ENCODE measurements at places on chromosomes 1 and 21. TPM values are rescaled to one million over a fixed set of nuclear protein-coding genes. Genes with fewer than 3 reads are reported as not detected.

- DNase-seq, result no peak
These were observed 21.9 kb downstream of the MAP7D1 start for GRCh38 chr1:36177589-36178431.

GRCh38 chr1:107678993-107679392, 286.0 kb downstream of the VAV3 start:
- no peak for DNase-seq

DNA sequence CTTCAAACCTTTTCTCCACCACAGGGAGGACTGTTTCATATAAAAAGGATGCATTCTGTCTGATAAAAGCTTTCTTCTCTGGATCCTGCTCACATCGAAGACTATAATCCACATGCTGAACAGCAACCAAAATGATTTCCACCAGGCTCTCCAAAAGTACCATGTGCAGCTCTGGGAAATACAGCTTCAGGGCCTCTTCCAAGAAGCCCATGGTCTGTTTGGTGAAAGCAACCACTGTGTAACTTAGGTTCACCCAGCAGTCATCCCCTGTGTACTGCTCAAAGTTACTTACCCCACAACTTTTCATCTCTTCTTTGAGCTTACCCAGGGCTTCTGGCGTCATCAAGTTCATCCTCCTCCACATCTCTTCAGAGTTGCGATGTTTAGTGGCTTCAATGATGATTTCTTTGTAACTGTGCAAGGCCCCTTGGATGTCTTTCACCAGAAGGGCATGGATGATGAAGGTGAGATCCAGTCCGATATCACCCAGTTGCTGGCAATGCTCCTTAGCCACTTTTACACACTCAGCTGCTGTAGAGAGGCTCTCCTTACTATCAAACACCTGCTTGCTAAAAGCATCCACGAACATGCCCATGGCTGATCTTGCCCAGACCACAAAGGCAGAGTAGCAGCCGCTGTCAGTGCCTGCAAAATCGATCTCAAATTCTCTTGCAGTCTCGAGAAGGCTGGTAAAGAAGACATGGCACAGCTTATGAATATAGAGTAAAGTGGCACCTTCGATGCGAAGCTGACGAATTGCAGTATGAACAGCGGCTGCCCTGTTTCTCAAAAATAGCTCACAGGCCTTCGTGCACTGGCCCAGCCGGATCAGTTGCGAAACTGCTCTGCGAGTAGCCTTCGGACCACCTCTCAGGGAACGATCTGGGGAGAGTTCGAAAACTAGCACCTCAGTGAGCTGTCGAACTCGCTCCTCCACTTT, 1.7 kb downstream of the EXOC8 start:
- no peak for DNase-seq

- no peak for DNase-seq
These were observed 1.5 kb downstream of the CA6 start for GRCh38 chr1:8947127-8947691.

GRCh38 chr21:28639737-28640136, 352.9 kb downstream of the LTN1 start:
- no peak for DNase-seq

- no peak for DNase-seq
These were observed 282.9 kb downstream of the PTGER3 start for GRCh38 chr1:70764747-70765146.

GRCh38 chr1:33823830-33824229, 40.0 kb upstream of the HMGB4 start:
- DNase-seq, result no peak

GRCh38 chr1:185207980-185208602, 51.1 kb downstream of the SWT1 start:
- DNase-seq, result no peak

DNA sequence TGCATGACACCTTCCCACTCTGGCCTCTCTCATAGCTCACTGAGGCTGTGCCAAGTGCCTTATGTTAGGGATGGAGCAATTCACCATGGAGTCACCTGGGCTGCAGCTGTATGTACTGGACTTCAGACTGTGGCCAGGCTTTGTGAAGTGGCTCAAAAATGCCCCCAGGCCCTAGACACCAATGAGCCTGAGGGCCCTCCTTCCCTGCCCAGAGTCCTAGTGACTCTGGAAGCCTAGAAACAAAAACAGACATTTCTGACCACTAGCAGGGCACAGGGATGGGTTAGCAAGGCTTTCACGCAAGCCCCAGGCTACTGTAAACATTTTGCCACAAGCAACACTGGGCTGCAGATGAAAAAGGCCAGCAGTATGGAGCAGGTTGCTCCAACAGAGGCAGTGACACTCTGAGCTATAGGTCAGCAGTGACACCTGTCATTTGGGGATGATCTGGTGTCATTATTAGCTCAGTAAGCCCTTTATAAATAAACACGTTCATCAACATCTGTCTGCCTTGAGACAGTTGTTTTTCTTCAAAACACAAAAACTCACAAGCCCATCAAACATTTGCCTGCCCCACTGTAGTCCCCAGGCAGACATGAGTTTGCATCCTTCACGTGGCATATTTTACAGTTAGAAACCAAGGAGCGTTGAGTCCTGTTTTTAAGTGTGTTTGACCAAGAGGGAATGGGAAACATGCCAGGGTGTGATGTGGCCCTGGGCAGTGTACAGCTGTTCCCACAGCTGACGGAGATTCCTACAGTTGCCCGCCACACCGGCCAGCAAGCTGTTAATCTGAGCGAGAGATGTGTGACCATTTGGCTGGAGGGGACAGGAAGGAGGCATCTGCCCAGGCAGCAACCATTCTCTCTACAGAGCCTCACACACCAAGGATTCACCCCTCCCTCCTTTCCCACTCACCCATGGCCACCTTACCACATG, 66.8 kb downstream of the KCNN3 start:
- DNase-seq, result no peak

DNA sequence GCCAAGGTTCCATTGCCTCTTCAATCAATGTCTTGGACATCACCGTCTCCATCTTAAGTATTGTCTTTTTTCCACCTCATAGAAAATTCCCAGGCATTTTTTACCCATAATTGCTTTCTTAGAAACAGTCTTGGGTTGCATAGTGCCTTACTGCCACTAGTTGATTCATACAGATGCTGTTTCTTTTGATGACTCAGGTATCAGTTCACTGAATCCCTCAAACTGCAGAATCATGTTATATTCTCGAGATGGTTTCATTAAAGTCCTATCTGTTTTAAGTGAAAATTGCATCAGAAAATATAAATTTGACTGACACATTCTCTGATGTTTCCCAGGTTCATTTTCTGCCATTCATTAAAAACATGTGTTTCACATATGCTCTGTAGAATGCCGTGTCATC, 1489.1 kb downstream of the BRINP3 start:
- DNase-seq, result no peak

GRCh38 chr1:88595355-88596002, 88.6 kb upstream of the PKN2 start:
- DNase-seq, result peak; percentile 4

DNA sequence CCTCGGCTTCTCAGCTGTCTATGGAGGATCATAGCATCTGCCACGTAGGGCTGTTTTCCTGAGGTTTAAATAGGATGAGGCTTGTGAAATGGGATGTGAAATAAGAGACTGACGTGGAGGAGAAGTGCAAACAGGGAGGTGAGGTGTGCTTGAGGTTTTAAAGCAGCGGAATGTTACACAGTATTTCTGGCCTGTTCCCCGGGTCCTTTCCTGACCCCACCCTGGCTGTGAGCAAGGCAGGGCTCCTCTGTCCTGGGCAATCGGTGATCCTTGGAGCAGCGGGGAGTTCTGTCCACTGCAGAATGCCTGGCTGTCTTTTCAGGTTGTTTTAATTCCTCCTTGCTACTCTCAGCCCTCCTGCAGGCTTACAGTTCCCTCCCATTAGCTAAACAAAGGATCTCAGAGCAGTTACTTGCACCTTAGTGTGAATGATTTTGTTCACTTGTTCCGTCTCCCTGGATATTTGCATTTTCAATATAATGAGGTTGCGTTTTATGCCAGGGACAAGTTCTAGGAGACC, 38.6 kb downstream of the LHX4 start:
- DNase-seq, result no peak

DNA sequence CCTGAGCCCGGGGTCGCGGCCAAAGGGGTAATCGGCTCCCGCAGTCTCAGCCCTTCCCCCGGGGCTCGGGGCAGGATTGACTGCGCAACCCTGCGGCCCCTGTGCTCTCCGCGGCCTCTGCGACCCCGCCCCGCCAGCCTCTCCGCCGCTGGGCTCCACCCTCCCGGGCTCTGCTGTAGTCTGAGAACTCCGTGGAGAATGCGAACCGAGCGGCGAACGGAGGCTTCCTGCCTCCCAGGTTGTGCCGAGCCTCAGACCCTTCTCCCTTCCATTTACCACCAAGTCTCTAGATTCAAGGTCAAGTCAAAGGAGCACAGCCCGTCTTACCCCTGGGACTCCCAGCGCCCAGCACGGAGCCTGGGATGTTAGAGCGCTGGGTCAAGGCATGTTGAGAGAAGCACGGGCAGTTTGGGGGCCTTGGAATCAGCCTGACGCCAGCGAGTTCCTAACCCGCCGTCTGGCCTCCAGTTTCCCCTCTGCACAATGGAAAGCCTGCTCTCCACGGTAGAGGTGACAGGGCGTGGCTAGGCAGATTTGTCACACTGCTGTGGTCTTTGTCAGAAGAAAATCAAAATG, 3.0 kb downstream of the ATP2B4 start:
- DNase-seq, result no peak

GRCh38 chr1:176136891-176137290, 70.2 kb downstream of the COP1 start:
- no peak for DNase-seq

- no peak for DNase-seq
These were observed 121.9 kb downstream of the CRYAA start for GRCh38 chr21:43290421-43291346.

GRCh38 chr1:108200687-108201051, 526 bp upstream of the SLC25A24 start:
- peak; percentile 26 for DNase-seq

GRCh38 chr1:47675047-47675675, 237.3 kb downstream of the FOXD2 start:
- DNase-seq, result no peak

- DNase-seq, result peak; percentile 33
These were observed 71.8 kb downstream of the DISP3 start for GRCh38 chr1:11550664-11551283.

- no peak for DNase-seq
These were observed 244.5 kb downstream of the ADGRL2 start for GRCh38 chr1:82045221-82045620.

DNA sequence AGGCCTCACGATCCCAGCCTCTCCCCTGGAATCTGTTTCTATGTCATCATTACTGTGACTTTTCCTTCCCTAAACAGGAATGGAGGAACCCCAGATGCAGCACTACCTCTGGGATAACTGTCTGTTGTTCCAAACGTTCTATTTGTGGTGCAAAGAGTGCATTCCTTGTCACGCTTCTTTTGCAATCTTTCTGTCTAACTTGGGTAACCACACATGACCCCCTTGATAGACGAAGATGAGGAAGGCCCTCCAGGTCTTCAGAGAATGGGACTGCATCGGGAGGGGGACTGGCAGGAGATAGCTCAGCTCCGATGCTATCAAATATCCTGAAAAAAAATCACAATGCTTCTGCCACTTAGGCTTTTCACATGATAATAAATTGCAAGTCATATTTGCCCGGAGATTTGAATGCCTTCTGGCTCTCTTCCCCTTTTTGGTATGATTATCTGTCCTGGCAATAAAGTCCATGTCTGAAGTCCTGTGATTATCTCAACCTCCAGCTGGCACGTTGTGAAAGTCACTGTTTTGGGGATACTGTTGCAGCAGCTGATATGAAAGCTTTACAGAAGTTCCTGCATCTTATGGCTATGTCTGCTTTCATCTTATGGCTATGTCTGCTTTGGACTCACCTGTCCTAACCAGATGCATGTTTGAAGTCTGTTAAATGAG, 148.7 kb upstream of the LMO4 start:
- DNase-seq, result no peak

GRCh38 chr1:55311057-55311641, 96.0 kb upstream of the USP24 start:
- DNase-seq, result no peak

DNA sequence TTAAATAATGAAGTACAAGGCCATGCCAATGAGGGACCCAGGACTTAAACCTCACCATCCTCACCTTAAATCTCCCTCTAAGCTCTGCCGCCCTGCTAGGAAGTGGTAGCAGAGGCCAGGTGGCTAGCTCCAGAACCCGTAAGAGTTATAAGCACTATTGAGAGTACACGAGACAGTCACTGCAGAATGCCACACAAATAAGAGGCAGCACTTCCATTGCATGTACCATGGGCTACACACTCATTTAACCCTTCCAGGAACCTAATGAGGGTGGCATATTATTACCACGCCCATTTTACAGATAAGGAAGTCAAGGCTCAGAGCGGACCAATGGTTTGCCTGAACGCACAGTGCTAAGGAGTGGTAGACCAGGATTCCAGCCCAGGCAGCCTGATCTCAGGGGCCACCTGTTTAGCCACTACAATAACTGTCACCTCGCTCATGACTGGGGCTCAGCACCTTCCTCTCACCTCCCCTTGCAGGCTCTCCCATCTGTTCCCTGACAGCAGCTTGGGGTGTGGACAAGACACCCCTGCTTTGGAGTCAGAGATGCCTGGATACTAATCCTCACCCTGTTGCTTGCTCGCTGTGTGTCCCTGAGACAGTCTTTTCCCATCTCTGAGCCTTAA, 54.8 kb upstream of the ID3 start:
- no peak for DNase-seq

DNA sequence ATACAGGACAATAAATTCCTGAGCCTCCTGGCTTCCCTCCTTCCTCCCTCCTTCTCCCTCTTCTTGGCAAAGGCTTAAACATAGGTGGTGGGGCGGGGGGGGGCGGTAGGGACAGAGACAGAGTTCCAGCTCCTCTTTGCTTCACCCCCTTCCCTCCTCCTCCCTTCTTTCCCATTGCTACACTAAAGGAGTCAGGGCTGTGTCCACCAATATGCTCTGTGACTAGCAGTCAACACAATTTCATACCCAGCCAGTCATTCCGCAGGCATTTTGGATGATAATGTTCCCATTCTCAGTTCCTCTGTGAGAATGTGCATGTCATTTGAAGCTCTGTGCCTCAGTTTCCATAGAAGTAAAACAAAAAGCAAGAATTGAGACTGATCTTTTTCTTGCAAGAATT, 1.7 kb downstream of the LMOD1 start:
- no peak for DNase-seq

DNA sequence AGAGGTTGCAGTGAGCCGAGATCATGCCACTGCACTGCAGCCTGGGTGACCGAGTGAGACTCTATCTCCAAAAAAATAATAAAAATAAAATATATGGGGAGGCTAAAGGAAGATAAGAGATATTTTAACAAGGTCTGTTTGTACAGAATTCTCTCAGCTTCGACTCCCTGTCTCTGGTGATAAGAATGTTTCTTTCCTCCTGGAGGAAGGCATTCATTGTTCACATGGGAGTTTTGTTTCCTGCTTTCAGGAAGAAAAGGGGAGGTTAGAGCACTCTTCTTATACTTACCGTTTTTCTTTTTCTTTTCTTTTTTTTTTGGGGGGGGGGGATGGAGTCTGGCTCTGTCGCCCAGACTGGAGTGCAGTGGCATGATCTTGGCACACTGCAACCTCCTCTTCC, 2.0 kb upstream of the NAXE start:
- DNase-seq, result no peak

Gene PLPPR4
- 4.5 TPM for polyA plus RNA-seq

Gene PALMD
- 0.37 TPM for polyA plus RNA-seq

Gene OR2T10
- not detected for polyA plus RNA-seq

Gene MTARC1
- 2.1 TPM for polyA plus RNA-seq

Gene VSIG8
- polyA plus RNA-seq, result not detected

Gene NFASC
- 1.7 TPM for polyA plus RNA-seq

Gene LIPI
- not detected for polyA plus RNA-seq
